ENCODE measurements at places on chromosomes 1 and 21.

- DNase-seq: no peak
Observed at GRCh38 chr1:200901350-200901749, 6.7 kb downstream of the INAVA start.

DNA sequence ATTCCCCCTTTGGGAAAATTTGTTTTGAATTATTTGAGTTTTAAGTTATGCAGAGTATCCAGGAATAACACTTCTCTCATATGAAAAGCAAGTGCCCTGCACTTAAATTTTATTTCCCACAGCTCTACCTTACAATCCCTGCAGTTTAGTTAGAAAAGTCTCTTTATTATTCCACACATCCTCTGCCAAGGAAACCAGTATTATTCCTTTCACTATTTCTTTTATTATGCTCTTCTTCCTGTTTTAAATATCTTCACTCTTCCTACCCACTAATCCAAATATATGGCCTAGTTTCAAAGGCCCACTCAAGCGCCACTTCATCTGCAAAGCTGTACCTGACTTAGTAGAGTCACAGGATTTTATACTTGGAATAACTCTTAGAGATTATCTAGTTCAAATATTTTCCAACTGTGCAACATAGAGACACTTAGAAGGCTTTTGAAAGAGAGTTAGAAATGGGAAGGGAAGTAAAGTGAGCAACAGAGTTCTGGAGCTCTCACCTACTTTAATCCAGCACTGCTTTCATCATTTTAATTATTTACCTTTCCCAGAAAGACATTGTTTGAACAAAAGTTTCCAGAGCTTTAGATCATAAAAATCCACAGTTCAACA lies 97.2 kb upstream of the LYPLAL1 start:
- DNase-seq: no peak

- no peak for DNase-seq
Observed at GRCh38 chr1:159991513-159991912, 37.5 kb upstream of the SLAMF9 start.

- no peak for DNase-seq
Observed at GRCh38 chr21:44432841-44433790, 22.2 kb upstream of the LRRC3 start.

DNA sequence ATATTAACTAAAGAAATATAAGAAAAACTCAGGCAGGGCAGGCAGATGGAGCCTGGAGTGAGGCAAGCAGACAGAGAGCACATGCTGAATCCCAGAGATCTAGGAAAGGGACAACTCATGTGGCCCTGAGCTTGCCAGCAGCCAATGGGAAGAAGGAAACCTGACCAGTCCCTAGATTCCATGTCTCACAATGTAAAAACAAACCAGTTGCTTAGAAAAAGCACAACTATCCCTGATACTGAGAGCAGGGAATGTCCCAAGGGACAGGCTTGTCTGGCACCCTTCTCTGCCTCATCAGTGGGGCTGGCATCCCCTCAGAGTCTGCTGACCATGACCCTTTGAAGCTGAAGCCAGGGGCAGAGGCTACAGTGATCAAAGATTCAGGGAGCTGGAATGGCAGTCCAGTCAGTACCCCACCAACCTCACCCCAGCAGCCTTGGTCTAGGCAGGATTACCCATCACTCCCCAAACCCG lies 27.8 kb downstream of the HSPG2 start:
- no peak for DNase-seq

DNA sequence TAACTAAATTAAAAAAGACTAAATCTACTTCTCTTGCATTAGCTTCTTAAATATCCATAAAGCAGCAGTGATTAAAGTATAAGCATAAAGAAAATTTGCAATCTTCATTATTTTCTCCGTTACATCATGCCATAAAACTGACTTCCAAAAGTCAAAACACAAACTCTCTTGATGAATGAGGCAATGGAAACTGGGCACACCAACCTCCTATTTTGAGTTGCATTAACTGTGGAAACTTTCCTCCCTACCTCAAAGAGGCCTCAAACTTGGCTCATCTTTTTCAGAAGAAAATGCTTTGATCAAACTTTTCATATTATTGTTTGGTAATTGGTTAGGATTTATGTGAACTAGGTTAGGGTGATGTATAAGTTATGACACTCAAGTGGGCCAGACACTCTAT lies 4.1 kb upstream of the BTG3 start:
- DNase-seq: no peak

Measured in activated B cell treated with CpG ODN at 0.5 μM for 24 hours (primary cell).